Stimulated activated CD8-positive, alpha-beta memory T cell treated with anti-CD3 and anti-CD28 coated beads, Interleukin-15, amount 100 ng/mL, for 1 hour (primary cell): ENCODE measurements at places on chromosomes 7 and 10.

- DNase-seq: no peak
Observed at GRCh38 chr7:46493196-46493595, 572.1 kb upstream of the IGFBP3 start.

- DNase-seq: no peak
Observed at GRCh38 chr10:57119684-57120083, 758.6 kb upstream of the ZWINT start.

DNA sequence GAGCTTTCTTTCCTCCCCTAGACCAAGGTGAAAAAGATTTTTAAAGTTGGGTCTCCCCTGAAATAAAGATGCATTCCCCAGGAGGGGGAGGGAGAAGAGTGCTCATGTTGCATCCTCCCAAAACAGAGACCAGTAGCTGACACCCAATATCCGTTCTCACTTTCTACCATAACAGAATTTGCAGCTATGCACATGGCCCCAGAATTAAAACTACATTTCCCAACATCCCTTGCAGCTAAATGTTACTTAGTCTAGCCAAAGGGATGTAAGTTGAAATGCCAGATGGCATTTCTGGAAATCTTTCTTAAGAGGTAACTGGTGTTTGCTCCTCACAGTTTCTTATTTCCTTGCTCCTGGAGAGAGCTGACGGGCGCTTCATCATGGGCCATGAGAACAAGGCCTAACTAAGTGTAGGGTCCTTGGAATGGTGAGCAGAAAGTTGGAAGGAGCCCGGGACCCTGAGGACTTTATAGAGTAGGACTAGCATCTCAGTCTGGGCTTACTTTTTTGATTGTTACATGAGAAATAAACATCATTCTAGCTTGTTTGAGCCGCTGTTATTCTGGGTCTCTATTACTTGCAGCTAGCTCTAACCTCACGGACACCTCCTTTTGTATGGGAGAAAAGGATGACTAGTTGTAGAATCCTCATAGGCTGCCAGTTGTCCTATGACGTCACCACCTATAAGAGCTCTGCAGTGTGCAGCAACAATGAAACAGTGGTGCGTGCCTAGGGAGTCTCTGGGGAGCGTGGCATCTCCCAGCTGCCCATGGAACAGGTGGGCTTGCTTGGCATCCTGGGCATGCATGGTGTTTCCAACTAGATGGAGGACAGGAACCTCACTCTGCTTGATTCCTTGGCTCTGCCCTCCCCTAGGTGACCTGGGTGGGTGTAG lies 46.1 kb upstream of the EXOC6 start:
- DNase-seq: no peak

DNA sequence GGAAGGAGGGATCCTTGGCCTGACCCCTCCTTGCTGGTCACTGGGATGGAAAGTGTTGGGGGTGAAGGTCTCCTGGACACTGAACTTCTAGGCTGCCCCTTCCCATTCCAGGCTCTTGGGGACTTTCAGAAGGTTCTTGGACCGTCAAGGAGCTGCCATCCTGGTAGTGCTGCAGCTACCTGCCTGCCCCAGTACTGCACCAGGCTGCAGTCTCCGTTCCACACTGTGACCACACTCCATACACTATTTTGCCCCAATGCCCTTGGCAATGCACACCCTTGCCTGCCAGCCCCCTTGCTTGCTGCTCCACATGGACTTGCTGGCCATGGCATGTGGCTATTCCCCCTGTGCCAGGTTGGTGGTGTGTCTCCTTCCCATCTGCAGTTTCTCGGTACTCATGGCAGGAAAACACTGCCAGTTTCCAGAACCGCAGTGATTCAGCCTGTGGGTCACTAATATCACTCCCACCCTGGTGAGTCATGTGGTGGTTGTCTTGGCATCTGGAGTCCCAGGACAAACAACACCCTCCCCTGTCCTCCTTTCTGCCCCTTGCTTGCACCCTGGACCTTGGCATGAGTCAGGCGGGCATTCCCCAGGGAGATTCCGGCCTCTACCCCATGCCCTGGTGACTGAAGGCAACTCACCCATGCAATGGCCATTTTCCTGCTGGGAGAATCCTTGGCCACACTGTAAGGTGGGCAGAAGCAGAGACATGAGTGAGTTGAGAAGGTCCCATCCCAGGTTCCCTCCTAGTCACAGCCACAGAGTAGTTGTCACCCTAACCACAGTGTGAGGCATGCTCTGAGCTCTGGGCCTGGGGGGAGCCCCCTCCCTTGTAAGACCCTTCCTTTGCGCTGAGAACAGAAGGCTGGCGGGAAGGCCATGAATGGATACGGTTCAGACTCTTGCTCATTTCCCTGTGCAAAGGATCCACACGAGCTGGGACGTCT lies 32.8 kb downstream of the GOLGA7B start:
- DNase-seq: no peak

- DNase-seq: no peak
Observed at GRCh38 chr7:41698114-41698513, 4.8 kb downstream of the INHBA start.

DNA sequence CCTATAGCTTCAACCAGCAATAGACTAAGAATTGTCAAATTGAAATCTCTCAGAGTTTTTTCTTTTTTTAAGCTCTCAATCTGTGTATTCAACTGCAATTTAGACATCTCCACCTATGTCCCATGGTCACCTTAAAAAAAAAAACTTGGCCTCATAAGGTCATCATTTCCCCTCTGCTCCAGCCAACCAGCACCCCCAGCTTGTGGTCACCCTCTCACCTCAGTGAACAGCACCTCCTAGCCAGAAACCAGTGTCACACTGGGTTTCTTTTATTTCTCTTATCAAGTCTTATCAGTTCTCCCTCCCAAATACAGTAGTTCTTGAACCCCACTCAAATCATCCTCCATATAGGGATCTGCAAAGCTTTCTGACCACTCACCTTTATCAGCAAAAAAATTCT lies 4.0 kb downstream of the ITGB1 start:
- DNase-seq: no peak

GRCh38 chr7:16078076-16078952 lies 343.0 kb downstream of the CRPPA start:
- DNase-seq: no peak

- DNase-seq: no peak
Observed at GRCh38 chr10:124688889-124689670, 55.1 kb downstream of the FAM53B start.

- DNase-seq: no peak
Observed at GRCh38 chr7:55524558-55525310, 47.6 kb downstream of the VOPP1 start.

GRCh38 chr10:106189292-106189691 lies 975.2 kb downstream of the SORCS1 start:
- no peak for DNase-seq

GRCh38 chr10:71079761-71080380 lies 132.5 kb upstream of the UNC5B start:
- no peak for DNase-seq

GRCh38 chr7:111103678-111104274 lies 12.8 kb downstream of the LRRN3 start:
- no peak for DNase-seq

DNA sequence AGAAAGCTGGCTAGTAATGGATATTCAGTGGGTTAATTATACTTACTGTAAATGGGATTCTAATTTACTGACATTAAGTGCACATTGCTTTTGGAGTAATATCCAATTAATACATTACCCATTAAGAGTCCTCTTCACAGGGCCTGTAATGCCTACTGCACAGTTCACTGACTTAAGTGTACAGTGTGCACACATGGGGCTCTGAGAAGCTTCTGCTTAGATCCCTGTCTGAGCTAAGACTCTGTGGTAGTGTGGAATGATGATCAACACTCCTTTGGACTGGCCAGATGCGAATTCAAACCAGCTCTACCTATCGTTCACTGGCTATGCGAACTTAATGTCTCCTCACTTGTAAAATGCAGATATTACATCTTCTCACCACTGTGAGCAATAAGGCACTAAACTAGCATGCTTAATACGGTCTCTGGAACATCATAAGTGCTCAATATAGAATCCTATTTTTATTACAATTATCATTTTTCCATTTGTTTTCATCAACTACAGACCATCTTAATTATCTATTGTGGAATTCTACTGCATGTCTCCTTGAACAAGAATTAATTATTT lies 53.8 kb upstream of the SEC61G start:
- no peak for DNase-seq

GRCh38 chr10:95363303-95363912 lies 72.6 kb upstream of the PDLIM1 start:
- peak; percentile 6 for DNase-seq

GRCh38 chr7:111730476-111731300 lies 168.4 kb upstream of the IMMP2L start:
- no peak for DNase-seq

GRCh38 chr7:47078241-47078640 lies 503.7 kb downstream of the TNS3 start:
- DNase-seq: no peak

DNA sequence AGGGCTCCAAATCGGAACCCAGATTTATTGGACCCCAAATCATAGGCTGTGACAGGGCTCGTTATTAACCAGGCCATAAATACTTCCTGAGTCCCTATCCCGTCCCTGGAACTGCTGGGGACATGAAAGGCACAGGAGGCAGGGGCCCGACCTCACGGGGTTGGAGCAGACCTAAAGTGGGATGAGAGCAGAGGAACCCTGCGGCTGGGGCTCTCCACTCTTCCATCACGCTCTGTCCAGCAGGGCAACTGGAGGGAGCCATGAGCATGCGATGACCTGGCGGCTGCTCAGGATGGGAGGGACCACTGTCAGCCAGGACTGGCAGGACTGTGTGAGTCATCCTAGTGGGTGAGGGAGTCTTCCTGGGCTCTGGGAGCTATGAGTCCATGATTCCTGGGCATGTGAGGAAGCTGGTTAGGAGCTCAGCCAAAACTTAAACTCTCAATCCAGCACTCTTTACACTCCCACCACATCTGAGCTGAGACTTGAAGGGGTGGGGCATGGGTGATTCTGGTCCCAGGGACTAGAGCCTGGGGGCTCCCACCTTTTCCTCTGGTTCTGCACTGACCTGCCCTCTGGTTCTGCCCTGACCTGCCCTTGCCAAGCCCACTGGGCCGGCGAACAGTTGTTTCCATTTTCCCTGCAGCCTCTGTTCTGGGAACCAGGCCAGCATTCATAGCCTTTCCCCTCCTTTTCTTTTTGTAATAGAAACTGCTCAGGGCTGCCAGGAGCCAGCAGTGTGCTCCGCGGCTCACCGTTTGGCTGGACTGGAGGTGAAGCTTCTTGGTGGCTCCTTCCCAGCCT lies 47.1 kb downstream of the SYPL1 start:
- DNase-seq: no peak

DNA sequence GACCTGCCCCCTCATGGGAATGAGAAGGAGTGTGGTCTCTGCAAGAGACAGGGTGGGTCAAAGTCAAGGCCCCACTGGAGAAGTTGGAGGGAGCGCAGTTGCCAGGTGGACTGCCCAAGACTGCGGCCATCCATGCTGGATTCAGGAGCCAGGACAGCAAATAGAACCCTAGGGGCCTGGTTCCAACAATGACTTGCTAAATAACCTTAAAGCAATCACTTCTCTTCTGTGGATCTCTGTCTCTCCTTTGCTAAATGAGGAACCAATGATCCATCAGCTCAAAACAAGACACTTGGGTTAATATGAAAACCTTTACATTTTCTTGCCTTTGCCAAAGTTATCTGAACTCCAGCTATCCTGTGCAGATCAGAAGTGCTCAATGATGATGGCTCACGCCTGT lies 12.6 kb upstream of the YWHAG start:
- DNase-seq: no peak

DNA sequence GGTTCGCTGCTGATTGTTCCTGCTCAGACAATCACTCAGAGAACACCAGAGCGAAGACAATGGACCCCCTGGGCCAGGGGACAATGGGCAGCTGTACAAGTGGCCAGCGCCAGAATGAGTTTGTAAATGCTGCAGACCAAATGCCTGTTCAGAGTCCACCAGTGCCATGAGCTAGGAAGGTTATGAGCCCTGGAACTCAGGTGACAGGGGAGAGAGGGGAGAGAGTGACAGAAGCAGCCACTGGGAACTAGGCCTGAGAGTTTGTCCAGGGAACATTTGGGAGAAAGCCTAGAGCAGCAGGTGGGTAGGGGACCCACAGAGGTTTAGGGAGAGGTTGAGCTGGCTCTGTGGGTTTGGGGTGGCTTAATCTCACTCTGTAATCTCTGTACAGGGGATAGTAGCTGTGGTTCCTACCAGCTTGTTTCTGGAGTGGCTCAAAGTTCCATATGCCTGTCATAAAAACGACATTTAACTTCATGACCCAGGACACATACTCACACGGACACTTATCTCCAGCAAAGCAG lies 60.4 kb downstream of the C10orf105 start:
- no peak for DNase-seq

GRCh38 chr10:83760142-83760541 lies 379.2 kb upstream of the GHITM start:
- DNase-seq: no peak

GRCh38 chr10:24822590-24822989 lies 98.9 kb upstream of the ARHGAP21 start:
- DNase-seq: no peak

DNA sequence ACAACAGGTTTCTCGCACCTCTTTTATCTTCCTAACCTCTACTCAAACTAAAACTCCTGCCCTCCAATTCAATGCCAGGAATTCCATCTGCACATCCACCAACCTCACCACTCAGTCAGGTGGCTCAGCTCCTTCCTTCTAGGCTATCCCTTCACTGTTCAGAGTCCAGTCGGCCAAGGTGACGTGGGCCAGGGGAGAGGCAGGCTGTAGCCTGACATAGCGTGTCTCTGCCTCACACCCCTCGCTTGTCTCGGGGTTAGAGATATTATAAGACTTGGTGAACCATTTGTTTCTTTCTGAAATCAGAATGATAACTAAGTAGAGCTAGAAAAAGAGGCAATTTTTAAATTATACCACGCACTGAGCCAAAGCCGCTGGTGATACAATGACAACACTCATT lies 31.1 kb downstream of the HIPK2 start:
- DNase-seq: no peak

GRCh38 chr7:44291066-44291732 lies 34.2 kb downstream of the CAMK2B start:
- no peak for DNase-seq

GRCh38 chr7:73980206-73980605 lies 47.8 kb upstream of the ELN start:
- DNase-seq: no peak

DNA sequence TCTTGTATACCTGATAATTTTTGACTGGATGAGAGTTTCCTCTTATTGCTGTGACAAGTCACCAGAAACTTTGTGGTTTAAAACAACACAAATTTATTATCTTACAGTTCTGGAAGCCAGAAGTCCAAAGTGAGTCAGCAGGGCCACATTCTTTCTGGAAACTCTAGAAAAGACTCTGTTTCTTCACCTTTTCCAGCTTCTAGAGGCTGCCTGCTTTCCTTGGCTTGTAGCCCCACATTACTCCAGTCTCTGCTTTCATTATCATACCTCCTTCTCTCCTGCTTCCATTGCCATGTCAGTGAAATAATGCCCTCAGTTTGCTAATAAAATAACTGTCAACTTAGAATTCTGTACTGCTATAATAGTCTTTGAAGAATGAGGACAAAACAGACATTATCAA lies 65.3 kb downstream of the VCL start:
- no peak for DNase-seq

- DNase-seq: no peak
Observed at GRCh38 chr7:52500841-52501240, 534.6 kb upstream of the POM121L12 start.

- DNase-seq: no peak
Observed at GRCh38 chr10:11895598-11895997, 72.4 kb downstream of the PROSER2 start.
